Activated CD8-positive, alpha-beta memory T cell treated with anti-CD3 and anti-CD28 coated beads for 36 hours (primary cell): ENCODE measurements at places on chromosomes 2 and 18. TPM values are rescaled to one million over a fixed set of nuclear protein-coding genes. Genes with fewer than 3 reads are reported as not detected.

CIB4 gene
- not detected for total RNA-seq

RTKN gene
- total RNA-seq: 1.2 TPM

RND3 gene
- not detected for total RNA-seq

MEP1B gene
- not detected for total RNA-seq

KLHL41 gene
- 0.25 TPM for total RNA-seq
